ENCODE measurements at places on chromosomes 3 and 15.

DNA sequence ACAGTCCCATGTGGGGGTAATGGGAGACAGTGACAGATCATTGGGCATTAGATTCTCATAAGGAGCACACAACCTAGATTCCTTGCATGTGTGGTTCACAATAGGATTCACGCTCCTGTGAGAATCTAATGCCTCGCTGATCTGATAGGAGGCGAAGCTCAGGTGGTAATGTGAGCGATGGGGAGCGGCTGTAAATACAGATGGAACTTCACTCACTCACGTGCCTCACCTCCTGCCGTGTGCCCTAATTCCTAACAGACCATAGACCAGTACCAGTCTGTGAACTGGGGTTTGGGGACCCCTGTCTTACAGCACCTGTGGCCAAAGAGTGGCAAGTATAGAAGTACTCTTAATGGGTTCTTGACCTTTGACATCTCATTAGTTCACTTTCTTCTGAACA, 554.7 kb downstream of the FOXP1 start:
- no peak for DNase-seq

DNA sequence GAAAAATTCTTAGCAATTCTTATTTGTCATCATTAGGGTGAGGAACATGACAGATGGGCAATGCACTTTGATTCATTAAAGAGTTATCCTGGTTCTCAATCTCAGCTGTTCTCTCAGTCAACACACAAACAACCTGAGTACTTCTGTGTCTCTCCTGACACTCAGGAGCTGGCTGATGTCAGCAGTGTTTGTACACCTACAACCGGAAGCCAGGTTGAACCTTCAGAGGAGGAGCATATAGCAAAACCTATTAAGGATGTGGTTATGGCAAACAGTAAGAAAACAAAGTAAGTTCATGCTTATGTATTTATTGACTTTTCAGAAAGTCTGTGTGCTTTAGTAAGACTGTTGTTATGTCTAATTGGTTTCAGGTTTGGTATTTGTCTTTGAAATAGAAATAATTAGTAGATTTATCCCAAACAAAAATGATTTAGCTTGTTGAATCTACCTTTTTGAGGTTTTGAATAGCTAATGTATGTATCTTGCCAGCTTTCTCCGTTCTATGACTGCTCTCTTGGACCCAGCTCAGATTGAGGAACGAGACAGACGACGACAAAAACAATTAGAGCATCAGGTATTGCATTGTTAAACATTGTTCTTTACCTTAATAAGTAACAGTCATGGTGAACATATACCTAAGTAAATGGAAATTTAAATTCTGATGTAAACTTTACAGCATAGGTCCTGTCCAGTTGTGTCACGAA, 36.6 kb downstream of the CCDC66 start:
- DNase-seq, result peak; percentile 10

DNA sequence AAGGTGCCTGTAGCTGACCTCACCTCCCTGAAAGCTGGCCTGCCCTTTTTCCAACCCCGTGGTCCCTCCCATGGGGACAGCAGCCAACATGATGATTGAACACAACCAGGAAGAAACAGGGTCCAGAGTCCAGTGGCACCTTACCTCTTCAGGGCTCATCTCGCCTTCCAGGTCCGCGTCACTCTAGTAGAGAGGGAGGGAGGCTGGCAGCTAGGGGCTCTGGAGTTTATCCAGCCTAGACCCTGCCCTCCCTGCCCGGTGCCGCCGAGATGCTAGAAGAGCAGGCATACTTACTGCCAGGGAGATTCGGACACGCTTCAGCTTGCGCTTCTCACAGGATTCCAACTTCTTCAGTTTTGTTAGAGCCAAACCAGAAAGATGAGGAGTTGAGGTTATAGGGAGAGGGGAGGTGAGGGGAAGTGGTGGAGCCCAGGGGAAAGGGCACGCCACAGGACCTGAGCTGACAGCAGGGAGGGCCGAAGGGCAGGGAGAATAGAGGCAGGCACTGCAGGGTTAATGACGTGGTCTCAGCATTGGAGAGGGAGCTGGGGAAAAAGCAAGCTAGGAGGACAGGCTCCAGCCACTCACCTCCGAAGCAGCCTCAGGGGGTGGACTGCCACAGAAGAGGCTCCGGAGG, 9.1 kb downstream of the CLCN2 start:
- no peak for DNase-seq

DNA sequence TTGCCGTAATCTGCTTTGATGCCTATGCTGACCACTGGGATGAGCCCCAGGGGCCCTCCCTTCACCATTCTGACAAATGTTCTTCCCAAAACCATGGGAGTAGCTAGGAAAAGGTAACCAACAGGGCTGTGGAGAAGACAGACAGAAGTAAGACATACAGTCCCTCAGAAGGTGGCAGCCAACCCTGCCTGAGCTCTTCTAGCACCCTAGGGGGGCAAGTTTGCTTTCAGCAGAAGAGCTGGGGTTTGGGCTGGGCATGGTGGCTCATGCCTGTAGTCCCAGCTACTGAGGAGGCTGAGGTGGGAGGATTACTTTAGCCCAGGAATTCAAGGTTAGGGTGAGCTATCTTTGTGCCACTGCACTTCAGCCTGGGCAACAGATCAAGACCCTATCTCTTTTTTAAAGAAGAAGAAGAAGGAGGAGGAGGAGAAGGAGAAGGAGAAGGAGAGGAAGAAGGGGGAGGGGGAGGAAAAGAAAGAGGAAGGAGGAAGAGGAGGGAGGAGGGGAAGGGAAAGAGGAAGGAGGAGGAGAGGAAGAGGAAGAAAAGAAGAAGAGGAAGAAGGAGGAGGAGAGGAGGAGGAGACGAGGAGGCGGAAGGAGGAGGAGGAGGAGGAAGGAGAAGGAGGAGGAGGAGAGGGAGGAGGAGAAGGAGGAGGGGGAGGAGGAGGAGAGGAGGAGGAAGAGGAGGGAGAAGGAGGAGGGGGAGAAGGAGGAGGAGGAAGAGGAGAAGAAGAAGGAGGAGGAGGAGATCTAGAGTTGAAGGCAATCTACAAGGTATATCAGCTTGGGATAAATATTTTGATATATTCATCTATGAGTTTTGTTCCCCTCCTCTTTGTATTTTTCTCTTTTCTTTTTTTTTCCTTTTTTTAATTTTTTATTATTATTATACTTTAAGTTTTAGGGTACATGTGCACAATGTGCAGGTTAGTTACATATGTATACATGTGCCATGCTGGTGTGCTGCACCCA, 44.9 kb upstream of the ABHD2 start:
- no peak for DNase-seq

DNA sequence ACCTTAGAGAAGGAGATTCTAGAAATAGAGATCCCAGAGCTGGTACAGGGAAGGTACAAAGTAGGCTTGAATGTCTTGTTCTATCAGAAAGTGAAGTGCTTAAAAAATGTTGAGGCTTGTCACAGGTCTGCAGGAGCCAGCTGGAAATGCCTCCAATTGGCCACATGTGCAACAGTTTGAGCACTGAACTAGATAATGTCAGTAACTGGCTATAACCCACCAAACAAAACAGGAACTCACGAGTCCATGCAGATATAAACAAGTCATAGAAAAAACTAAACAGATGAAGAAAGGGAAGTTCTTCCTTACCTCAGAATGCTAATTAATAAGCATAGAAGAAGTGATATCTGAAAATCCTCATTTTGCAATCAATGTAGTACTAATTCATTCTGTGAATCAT, 11.9 kb upstream of the TF start:
- DNase-seq, result no peak

GRCh38 chr3:124960105-124960504, 25.6 kb upstream of the MUC13 start:
- no peak for DNase-seq

GRCh38 chr3:177335728-177336127, 138.4 kb upstream of the TBL1XR1 start:
- DNase-seq, result no peak

- no peak for DNase-seq
Observed at GRCh38 chr15:68921926-68922325, 8.4 kb upstream of the SPESP1 start.

- no peak for DNase-seq
Observed at GRCh38 chr3:12356996-12357395, 68.1 kb downstream of the PPARG start.

DNA sequence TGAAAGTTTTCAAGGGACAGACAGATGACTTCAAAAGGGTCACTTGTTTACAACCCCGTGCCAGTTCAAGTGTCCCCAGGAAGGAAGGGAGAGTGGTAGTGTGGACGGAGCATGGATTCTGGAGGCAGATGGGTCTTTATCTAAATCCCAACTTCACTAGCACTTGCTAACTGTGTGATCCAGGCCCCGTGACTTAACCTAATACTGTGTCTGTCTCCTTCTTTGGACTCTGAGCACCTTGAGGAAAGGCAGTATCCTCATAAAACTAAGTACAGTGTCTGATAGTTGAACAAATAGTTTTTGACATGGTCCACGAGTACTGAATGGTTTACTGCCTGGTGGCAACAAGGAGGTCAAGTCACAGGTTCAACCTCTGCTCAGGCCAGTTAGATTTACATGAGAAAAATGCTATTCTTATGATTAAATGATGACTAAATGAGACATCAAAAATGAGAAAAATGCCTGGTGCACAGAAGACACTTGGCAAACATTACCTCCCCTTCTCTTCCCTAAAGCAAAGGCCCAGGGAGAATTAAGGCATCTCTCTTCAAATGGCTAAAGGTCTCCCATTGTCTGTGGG, 48.9 kb downstream of the ABCC5 start:
- no peak for DNase-seq

- no peak for DNase-seq
Observed at GRCh38 chr3:100128565-100128964, 14.3 kb upstream of the FILIP1L start.

DNA sequence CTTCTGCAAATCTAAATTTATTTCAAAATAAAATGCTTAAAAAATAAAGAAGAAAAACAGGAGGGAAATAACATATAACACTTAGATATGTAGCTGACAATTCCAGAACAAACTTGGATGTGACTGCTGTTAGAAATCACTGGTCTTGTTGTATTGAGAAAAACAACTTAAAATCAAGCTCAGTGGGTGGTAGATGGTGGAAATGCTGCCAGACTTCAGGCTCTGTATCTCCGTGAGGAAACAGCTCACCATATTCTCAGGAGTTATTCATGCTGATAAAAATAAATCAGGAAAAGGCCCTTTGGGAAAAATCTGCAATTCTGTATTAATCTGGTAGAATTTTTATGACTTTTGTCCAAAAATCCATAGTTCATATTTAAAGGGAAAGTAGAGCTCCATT, 477.6 kb downstream of the RAP2B start:
- DNase-seq, result no peak

DNA sequence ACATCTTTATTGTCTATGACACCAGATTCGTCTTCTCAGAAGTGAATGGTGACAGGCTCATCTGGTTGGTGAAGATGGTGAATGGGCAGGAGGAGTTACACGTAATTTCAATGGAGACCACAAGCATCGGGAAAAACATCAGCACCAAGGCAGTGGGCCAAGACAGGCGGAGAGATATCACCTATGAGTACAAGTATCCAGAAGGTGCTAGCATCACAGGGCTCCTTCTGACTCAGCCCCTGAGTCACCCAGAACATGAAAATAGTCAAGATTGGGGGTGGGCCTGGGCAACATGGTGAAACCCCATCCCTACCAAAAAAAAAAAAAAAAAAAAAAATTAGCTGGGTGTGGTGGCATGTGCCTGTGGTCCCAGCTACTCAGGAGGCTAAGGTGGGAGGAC, 32.6 kb downstream of the TGM4 start:
- no peak for DNase-seq

DNA sequence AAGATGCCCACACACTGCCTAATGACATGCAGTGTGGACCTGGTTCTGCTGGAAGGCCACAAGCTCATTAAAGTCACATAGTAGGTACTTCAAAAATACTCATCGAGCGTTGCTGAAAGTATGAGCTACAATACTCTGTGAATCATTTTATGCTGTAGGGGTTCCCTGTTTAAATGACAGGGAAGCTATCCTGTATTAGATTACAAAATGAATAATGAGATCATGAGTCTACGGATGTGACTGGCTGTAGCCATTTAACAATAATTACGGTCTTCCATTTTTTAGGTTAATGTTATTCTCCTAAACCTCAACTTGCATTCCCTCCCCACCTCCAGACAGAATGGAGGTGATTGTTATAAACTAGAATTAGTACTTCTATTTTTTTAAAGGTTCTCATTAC, 128.2 kb upstream of the FAM3D start:
- no peak for DNase-seq

DNA sequence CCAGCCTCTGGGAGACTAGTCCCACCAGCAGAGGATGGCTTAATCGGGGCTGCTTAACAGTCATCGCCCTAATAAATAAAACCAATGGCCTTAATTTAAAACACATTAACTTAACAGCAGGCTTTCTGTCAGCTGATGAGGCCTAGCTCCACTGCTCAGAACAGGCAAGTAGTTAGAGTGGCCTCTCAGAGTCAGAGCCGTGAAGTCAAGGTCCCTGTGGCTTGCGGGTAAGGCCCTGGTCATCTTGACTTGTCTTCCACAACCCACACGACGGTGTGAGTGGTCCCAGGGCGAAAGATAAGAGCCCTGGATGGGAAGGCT, 11.8 kb downstream of the XXYLT1 start:
- no peak for DNase-seq

GRCh38 chr15:68149059-68149458, 56.1 kb downstream of the CALML4 start:
- no peak for DNase-seq

- DNase-seq, result no peak
Observed at GRCh38 chr3:98343647-98344507, 9.8 kb upstream of the OR5K4 start.

DNA sequence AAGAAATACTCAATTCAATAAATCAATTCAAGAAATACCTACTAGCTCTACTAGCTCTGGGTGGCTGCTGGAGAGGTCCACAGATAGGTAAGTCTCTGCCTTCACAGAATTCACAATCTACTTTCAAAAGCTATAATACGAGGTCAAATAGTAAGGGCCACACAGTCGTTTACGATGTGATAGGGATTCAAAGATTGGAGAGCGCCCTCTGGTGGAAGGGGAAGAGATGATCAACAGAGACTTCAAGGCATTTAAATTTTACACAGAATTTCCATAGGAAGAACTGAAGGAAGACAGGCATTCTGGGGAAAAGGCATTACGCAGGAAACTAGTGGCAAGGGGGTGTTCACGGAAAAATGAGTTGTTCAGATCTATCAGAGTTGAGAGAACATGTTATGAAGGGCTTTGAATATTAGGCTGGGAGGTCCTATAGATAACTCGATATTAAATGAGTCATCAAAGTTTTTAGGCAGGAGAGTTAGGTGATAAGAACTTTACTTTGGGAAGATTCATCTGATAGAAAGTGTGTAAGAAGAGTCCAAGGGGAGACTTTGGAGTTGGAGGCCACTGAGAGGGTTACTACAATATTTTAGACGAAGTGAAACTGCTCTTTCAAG, 128.8 kb downstream of the FRMD5 start:
- DNase-seq, result peak; percentile 22

- DNase-seq, result no peak
Observed at GRCh38 chr3:126261037-126261436, 80.7 kb upstream of the ALDH1L1 start.

All from NCI-H2029 treated with DMSO at 0.1 percent for 48 hours (cell line).